Inflammatory macrophage treated with lipopolysaccharide for 1 hour (primary cell): ENCODE measurements at places on chromosomes 12 and 14.

- no peak for DNase-seq
Observed at GRCh38 chr14:56100556-56100955, 17.7 kb upstream of the PELI2 start.

GRCh38 chr12:119044094-119044493, 62.8 kb downstream of the SRRM4 start:
- no peak for DNase-seq

DNA sequence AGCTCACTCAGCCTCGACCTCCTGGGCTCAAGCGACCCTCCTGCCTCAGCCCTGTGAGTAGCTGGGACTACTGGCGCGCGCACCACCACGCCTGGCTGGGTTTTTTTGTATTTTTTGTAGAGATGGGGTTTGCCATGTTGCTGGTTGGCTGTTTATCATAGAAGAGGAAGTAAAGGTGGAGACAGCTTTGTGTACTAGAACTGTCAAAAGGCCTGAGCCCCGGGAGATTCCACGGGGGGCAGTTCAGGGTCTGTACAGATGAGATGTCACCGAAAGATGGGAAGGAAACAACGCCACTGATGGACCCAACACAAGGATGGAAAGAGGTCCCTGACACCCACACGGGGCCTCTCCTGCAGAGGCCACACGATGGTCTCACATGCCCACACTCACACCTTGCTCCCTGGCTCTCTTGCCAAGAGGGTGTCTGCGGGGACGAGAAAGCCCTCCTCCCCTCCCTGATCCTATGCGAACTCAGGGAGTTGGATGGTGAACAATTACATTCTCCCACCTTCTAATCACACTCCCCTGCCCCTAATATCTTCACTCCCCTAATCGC, 66.6 kb downstream of the KDM2B start:
- DNase-seq, result no peak

GRCh38 chr14:28356819-28357218, 409.8 kb upstream of the FOXG1 start:
- no peak for DNase-seq

- no peak for DNase-seq
Observed at GRCh38 chr12:89239534-89239933, 112.8 kb downstream of the DUSP6 start.

GRCh38 chr12:65051218-65051617, 69.9 kb downstream of the WIF1 start:
- no peak for DNase-seq

DNA sequence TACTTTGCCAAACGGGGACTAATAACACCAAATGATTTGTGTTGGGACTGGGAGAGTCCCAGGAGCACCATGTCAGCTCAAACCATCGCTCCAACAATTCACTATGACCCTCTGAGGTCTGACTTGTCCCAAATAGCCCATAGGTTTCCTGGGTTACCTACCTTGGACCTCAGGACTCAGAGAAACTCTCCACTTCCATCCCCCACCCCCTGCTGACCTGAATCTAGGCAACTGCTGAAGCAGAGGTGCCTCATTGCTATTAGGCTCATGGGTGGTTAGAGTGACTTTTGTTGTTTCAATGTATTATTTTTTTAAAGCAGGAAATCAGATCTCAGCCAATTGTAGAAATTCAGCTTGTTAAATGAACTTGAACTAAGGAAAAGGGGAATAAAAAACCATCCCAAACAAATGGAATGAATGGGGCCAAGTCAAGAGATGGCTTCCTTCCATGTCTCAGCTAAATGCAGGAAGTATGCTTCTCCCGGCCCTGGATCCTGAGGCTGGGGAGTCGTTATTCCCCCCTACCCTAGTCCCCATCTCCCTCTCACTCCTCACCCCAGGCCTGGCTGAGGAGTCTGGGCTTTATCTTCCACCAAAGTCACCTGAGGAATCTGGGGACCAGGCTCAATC, 80.9 kb upstream of the SLC24A4 start:
- DNase-seq, result no peak

DNA sequence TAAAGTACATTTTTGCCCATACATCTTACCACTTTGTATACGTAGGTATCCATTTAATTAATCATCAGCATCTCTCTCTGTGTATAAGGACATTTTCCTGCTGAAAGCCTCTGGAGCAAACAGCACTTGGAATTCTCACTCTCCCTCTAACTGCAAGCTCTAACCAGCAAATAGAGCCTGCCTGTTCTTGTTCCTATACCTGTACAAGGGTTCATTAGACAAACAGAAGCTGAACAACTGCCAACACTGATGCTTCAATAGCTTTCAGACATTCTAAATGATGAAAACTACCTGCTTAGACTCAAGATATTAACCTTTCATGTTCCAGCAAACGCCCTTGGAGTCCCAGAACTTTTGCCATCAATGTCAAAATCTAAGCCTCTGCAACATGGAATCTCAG, 98.0 kb downstream of the KCNH5 start:
- no peak for DNase-seq

GRCh38 chr14:79786522-79786921, 424.8 kb downstream of the DIO2 start:
- DNase-seq, result no peak

GRCh38 chr12:67676624-67677023, 28.1 kb downstream of the DYRK2 start:
- no peak for DNase-seq

GRCh38 chr14:70856851-70857495, 47.7 kb upstream of the MAP3K9 start:
- DNase-seq, result no peak

- no peak for DNase-seq
Observed at GRCh38 chr12:80847575-80847974, 90.2 kb downstream of the LIN7A start.

GRCh38 chr12:86948851-86949250, 692.7 kb upstream of the MGAT4C start:
- DNase-seq, result no peak

- no peak for DNase-seq
Observed at GRCh38 chr14:53020193-53020932, 69.5 kb upstream of the FERMT2 start.

- DNase-seq, result no peak
Observed at GRCh38 chr14:81433378-81433777, 33.3 kb upstream of the STON2 start.

GRCh38 chr12:69922999-69923398, 98.0 kb downstream of the MYRFL start:
- no peak for DNase-seq

DNA sequence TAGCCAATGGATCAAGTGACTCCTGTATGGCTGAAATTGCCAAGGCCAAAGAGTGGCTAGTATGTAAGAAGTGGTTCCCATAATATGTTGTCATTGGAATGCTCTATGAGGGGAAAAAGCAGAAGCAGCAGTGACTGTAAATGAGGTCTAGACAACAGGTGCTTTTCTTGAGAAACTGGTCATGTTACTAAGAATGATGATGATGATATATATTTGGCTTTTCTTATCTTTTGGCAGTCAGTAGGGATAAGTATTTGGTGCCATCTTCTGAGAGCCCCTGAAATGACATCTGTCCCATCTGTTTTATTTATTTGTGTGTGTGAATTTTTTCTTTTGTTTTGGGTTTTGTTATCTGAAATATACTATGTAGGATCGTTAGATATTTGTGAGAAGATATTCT, 141.7 kb downstream of the SYT1 start:
- DNase-seq, result no peak

GRCh38 chr12:2479851-2480535, 314.8 kb upstream of the FKBP4 start:
- DNase-seq, result peak; percentile 27

- DNase-seq, result peak; percentile 16
Observed at GRCh38 chr14:72638021-72638420, 255.9 kb downstream of the DPF3 start.

DNA sequence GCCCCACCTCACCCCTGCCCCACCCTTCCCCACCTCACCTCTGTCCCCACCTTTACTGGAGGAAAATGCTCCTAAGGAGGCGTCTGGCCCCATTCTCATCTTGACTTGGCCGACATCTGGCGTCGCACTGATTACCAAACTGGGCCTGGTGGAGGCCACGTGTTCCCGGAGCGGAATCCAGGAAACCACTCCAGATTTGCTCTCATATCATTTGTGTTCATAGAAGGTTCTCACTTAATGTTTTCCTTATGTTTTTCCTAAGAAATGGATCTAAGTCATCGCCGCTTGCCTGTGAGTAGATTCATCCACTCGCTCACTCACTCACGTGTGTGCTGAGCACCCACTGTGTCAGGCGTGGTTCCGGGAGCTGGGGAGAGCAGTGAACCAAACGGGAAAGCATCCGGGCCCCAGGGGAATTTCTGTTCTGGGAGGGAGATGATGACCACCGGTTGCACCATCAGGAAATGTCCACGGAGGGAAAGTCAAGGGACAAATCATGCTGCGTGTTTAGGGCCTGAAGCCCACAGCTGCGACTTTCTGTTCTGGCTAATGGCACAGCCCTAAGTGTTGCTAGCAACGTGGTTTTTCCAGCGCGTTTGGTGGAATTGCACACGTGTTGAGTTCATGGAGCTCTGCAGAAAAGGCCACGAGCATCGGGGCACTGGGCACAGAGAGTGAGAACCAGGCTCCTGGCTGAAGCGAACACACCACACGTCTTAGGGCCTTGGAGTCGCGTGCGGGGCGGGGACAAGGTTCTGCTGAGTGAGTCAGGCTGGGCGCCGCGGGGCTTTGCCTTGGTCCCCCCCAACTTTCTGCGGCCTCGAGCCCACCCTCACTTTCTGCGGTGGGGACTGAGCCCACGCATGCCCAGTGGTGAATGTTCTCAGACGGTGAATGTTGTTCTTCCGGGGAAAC, 57.7 kb downstream of the ADGRD1 start:
- no peak for DNase-seq

GRCh38 chr14:103329401-103330347, 4.4 kb upstream of the EIF5 start:
- peak; percentile 87 for DNase-seq

DNA sequence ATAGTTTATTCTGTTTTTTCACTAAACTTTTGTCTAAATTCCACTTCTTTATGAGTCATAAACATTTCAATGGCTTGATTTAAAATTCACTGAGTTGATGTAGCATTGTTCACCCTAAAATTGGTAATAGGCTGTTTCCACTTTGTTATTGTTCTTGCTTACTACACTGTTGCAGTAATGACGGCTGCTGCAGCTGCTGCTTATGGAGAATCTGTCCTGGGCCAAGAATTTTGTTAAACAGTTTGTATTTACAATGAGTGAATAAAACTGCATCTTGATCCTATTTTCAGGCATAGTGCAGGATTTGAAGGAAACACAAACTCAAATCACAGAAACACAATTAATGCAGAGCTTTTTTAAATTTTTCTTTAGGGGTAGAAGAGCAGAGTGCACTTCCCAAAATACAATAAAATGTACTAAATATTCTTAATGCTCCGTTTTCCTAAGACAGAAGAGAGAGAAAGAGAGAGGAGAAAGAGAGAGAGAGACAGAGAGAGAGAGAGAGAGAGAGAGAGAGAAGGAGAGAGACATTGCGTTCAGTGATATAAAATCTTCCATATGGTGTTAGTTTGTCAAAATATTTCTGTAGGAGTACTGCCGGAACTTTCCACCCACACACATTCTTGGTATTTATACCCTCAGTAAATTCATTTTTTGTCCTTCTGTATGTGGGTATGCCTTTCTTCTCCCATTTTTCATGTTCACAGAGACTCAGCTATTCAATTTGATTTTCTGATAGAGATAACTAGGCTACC, 266.4 kb downstream of the LRFN5 start:
- DNase-seq, result no peak

GRCh38 chr14:48527832-48528231, 852.4 kb upstream of the MDGA2 start:
- DNase-seq, result no peak

DNA sequence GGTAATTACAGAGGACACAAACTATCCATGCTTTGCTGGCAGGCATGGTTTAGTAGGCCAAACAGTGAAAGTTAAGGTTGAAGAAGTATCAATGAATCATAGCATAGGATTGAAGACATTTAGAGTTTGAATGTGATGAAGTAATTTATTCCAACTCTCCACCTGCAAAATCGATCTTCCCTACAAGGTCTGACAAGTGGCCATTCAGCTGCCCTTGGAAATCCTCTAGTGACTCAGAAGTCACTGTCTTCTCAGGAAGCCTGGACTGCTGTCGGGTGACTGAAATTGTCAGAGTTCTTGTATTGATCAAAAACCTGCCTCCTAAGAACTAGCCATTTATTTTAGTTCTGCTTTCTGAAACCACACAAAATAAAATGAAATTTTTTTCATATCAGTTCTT, 17.7 kb upstream of the STXBP6 start:
- no peak for DNase-seq

GRCh38 chr12:90292183-90292582, 583.5 kb upstream of the ATP2B1 start:
- no peak for DNase-seq

- no peak for DNase-seq
Observed at GRCh38 chr12:1581973-1582708, 12.2 kb downstream of the FBXL14 start.

DNA sequence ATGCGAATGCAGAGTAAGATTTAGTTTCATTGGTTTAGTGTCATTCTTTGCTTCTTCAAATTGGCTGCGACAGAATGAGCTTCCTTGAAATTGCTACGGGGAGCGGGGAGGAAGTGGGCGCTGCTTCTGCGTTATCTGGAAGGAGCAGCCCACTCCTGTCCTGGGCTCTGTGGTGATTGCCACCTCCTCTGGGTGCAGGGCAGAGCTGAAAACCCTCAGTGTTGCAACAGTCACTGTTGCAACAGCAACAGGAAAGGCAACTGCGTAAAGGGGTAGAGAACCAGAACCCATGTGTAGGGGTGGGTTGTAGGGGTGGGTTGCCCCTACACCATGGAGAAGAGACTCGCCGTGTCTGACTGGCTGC, 57.7 kb downstream of the MAX start:
- DNase-seq, result peak; percentile 95

GRCh38 chr14:49947506-49947905, 54.6 kb downstream of the ARF6 start:
- DNase-seq, result no peak

DNA sequence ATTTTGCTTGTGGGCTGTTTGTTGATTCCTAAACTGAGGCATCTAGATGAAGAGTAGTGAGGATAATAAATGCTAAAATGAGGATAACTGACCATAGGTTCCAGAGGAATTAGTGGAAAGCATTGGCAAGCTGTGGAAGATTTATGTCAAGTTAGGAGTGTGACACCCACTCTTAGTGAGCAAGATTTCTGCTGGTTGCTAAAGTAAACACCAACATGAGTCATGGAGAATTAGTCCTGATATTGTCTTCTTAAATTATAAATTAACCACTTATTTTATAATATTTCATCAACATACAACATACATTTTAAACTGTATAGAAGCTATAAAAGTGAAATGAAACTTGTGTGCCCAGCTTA, 328.2 kb downstream of the RPL10L start:
- DNase-seq, result no peak

- no peak for DNase-seq
Observed at GRCh38 chr12:47773062-47773857, at the start of gene SLC48A1. Gene SLC48A1, plus strand, starts transcription at chr12:47773238. Its CDS starts 67 bp downstream, at chr12:47773305.

DNA sequence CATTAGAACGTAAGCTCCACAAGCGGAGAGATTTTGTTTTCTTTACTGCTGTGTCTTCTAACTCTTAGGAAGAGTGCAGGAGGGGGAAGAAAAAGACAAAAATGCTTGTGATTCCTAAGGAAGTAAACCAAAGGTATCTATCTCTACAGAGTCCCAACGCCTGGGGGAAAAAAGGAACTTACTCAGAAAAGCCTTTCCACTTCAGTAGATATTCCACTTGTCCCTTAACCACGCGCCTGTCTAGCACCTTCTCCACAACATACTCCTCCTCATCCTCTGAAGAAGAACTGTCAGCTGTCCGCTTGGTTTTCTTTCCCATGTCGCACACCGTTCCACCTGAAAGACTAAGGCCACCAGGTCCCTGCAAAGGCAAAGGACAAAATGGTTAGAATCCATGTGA, 22.6 kb downstream of the CBX5 start:
- no peak for DNase-seq
